PC-3 (cell line): ENCODE measurements at places on chromosomes 11 and 22. TPM values are rescaled to one million over a fixed set of nuclear protein-coding genes. Genes with fewer than 3 reads are reported as not detected.

DNA sequence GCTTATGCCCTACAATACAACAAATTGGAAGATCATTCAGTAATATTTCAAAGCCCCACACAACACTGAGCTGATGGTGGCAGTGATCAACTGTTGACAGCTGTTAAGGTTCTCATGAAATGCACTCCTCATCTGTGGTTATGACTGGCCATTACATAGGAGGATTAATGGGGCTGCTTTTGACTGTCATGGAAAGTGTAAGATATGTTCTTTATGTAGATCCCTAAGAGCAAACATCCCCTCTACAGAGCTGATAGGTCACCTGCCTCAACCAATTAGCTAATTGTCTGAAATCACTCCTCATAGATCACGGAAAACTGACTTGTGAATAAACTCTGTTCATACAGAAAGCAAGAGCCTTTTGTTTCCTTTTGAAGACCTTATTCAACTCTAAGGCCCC lies 78.1 kb downstream of the GAB2 start:
- no peak for DNase-seq

DNA sequence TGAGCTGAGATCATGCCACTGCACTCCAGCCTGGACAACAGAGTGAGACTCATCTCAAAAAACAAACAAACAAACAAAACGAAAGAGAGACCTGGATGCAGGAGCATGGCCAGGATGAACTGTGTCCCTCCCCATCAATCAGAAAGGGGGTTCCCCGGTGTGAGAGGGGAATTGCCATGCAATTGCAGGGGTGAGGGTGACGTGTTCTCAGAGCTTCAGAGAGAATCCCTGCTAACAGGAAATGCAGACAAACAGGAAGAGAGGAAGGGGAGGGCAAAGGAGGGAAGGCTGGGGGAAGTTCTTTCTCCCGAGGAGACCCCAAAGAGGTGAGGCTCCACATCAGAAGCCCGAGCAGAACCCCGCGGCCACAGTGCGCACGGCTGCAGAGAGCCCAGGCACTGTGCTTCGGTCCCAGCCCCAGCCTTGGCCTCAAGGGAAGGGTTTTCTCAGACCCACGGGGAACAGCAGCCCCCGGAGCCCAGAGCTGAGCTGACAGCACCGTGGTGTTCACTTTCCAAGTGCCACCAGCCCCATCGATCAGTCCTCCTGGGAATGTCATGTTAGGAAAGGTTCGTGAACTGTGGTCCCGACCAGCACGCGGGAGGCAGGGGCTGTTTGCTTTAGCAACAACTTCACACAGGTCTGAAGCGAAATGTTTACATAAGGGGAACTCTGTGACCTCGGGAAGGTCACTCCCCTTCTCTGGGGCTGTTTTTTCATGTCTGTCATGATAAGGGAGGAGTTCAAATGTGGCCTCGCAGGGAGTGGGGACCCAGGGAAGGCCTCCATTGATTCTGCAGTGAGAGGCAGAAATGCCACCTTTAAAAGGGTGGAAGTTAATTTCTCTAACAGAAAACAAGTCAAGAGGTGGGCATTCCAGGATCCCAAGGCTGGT lies 108.0 kb upstream of the ANO1 start:
- DNase-seq: no peak

DNA sequence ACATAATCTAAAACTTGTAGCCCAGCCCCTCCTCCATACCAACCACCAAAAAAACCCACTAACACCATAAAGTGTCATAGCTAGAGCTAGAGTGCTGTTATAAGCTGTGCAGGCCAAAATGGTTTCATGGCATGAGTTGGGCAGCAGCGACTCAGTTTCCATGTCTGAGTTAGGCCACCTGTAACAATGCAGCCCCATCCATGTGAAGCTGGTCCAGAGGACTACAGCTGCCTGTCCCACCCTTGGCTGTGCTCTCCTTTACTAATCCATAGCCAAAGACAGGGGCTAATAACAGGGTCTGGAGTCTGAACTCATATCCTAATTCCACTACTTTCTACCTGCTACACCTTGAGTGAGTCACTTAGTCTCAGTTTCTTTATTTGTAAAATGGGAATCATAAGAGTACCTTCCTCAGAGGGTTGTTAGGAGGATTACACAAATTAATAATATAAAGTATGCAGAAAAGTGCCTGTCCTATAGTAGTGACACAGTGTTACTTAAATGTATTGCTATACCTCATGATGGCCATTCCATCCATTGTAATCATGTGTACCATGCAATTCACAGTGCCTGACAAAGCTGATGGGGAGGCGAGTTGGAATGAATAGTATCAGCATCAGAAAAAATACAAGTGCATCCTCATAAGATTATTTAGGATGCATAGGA lies 20.6 kb downstream of the KCNQ1OT1 start:
- no peak for DNase-seq

- peak; percentile 73 for DNase-seq
Measured at GRCh38 chr11:102791271-102792036, 6.5 kb downstream of the MMP1 start.

- DNase-seq: peak; percentile 64
Measured at GRCh38 chr22:22748297-22748743, 103.9 kb downstream of the GGTLC2 start.

GRCh38 chr11:121596195-121597155 lies 143.7 kb upstream of the SORL1-AS1 start:
- DNase-seq: peak; percentile 60

GRCh38 chr11:120079750-120080610 lies 57.9 kb downstream of the TRIM29 start:
- DNase-seq: no peak

DNA sequence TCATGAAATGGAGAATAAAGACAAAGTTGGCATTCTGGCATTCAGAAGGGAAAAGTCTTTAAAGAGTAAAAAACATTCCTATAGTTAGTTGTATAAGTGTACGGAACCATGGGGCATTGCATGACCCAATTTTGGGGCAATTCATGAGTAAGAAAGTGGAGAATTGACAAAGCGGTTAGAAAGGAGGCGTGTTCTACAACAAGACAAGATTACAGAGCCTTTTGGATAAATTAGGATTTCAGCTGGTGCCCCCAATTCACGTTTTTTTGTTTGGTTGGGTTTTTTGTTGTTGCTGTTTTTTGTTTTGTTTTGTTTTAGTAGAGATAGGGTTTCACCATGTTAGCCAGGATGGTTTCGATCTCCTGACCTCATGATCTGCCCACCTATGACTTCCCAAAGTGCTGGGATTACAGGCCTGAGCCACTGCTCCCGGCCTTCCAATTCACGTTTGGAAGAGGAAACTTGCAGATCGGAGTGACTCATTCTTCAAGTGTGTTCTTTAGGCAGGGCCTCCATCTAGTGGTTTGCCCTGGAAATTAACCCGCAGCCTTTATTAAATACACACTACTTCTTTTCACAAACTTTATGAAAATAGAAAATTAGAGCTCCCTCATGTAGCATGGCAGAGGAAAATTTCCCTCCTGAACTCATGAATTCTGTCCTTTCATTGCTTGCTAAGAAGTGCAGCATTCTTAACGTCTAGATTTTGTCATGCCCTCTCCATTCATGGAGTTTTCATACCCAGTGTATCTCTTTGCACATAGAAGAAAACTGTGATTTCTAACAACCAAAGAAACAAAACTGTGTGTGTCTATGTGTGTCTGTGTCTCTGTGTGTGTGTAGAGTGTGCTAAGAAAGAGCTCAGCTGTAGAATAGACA lies 118.1 kb downstream of the BBOX1 start:
- DNase-seq: peak; percentile 76

DNA sequence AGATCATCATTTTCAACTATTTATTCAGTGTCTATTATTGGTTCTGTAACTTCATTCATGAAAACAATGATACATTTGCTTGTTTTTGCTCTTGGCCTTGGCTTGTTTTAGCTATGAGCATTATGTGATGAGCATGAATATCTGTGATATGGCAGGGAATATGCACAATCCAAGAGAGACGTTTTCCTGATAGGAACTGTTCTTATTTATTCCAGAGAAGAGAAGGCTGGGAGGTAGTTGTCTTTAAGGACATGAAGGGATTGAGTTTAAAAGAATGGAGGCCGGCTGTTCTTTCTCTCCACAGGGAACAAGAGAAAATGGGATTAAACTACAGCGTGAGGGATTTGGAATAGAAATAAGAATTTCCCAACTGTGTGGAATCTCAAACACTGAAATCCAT lies 30.3 kb downstream of the BLID start:
- DNase-seq: no peak

DNA sequence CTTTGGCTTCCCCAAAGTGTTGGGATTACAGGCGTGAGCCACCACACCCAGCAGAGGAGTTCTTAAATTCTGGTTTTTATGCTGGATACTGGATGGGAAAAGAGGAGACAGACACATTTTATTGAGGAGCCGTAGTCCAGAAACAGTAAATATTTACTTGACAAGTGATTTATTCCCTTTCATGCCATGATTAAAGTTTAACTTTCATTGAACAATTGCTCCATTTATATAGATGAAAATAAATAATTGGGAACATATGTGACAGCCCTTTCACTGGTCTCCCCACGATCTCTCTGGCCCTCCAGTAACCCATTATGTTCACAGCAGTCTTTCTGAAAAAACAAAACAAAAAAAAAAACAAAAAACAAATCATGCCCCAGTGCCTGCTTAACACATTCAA lies 19.3 kb upstream of the GRK3 start:
- DNase-seq: no peak

- peak; percentile 12 for DNase-seq
Measured at GRCh38 chr11:95605271-95605940, 184.2 kb downstream of the FAM76B start.

- peak; percentile 47 for DNase-seq
Measured at GRCh38 chr11:18347471-18348125, 25.2 kb downstream of the GTF2H1 start.

- peak; percentile 70 for DNase-seq
Measured at GRCh38 chr11:47220401-47220821, 5.6 kb downstream of the DDB2 start.

- peak; percentile 41 for DNase-seq
Measured at GRCh38 chr22:36334821-36335603, 52.8 kb downstream of the MYH9 start.

GRCh38 chr11:63747011-63747410 lies 21.6 kb downstream of the ZFTA start:
- DNase-seq: no peak

- DNase-seq: no peak
Measured at GRCh38 chr22:36039125-36039524, 10.5 kb upstream of the RBFOX2 start.

DNA sequence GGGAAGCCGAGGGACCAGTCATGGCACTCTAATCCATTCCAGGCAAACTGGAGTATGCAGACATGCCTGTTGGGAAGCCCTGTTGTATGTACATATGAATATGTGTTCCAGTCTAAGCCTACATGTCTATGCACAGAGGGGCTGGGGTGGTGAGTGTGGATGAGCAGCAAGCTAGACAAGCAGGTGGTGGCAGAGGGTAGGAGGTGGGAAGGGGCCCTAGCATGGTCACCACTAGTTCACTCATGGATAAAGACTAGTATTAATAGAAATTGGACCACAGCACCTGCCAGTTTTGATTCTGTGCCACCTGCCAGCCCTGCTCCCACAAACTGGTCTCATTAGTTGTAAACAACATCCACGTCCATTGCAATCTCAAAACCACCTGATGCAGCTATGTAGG lies 1.5 kb downstream of the THRSP start:
- no peak for DNase-seq

GRCh38 chr11:15374418-15374817 lies 259.7 kb downstream of the INSC start:
- no peak for DNase-seq

DNA sequence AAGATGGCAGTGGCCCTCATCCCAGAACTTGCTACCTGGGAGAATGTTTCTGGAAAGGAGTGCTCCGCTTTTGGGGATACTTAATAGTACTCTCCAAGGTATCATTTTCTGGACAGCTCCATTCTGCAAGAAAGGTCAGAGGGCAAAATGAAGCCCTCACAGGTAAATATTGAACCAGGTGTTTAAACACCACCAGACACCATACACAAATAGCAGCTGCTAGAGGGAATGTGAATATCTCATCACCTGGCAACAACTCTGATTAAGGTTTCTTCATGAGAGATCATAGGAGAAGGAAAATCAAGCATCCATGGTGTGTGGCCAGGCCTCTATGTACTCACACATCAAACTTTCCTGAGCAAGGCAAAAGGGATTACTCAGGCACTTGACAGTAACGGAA lies 226.1 kb upstream of the FAT3 start:
- DNase-seq: no peak

- DNase-seq: peak; percentile 63
Measured at GRCh38 chr11:93740730-93741093, 583 bp downstream of the TAF1D start.

DNA sequence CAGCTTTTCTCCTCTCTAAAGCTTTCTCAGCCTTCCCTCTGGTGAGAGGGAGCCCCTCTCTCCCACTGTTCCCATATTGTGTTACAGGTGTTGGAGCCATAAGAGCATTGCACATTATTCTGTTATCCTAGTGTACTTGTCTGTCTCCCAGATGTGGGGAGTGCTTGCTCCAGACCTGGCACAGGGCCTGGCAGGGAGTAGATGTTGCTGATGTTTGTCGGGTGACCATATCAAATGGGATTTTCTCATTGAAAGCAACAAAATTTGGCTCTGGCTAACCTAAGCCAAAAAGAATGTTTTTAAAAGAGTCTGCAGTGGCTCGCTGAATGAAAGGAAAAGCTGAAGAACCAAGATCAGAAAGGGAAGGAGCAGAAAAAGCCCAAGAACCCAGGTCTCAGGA lies 41.1 kb downstream of the CYB5R2 start:
- no peak for DNase-seq

DNA sequence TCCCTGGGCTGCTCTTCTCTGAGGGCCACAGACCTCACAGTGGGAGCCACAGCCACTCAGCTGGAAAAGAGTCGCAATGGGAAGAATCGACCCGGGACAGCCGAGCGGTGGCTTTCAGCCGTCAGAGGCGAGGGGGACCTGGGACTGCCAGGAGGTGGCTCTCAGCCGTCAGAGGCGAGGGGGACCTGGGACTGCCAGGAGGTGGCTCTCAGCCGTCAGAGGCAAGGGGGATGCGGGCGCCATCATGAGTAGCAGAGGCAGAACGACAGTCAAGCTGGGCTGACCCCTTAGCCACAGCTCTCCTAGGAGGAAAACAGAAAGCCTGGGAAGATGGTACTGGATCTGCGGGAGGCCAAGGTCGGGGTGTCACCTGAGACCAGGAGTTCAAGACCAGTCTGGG lies 14.9 kb upstream of the MUC2 start:
- no peak for DNase-seq

GRCh38 chr11:113907152-113907551 lies 2.6 kb downstream of the HTR3B start:
- no peak for DNase-seq

DNA sequence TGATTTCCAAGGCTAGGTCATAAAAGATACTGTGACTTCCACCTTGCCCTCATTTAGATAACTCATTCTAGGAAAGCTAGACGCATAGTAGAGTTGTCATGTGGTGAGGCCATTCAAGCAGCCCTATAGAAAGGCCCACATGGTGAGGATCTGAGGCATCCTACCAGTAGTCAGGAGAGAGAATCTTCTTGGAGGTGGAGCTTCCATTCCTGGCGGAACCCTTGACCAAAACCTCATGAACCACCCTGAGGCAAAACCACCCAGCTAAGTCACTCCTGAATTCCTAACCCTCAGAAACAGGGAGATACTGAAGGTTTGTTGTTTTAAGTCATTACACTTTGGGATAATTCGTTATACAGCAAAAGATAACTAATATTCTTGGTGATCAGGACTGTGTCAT lies 2.9 kb upstream of the HDHD5 start:
- no peak for DNase-seq

TPBGL gene
- not detected in 2 replicates for total RNA-seq

SERGEF gene
- total RNA-seq: 13.7 and 14.0 TPM in 2 replicates

RRAS2 gene
- 58.6 and 59.7 TPM in 2 replicates for total RNA-seq

PRAME gene
- 17.1 and 21.4 TPM in 2 replicates for total RNA-seq

POU2AF2 gene
- total RNA-seq: not detected in 2 replicates

OR5P2 gene
- not detected in 2 replicates for total RNA-seq

SLC6A5 gene
- total RNA-seq: not detected in 2 replicates

SHISAL1 gene
- total RNA-seq: 1.1 and 2.2 TPM in 2 replicates
